HEK293T (cell line): ENCODE measurements at places on chromosomes 1 and 21.
A peak's percentile ranks its signal among the peaks of the same experiment; 100 is the strongest.

DNA sequence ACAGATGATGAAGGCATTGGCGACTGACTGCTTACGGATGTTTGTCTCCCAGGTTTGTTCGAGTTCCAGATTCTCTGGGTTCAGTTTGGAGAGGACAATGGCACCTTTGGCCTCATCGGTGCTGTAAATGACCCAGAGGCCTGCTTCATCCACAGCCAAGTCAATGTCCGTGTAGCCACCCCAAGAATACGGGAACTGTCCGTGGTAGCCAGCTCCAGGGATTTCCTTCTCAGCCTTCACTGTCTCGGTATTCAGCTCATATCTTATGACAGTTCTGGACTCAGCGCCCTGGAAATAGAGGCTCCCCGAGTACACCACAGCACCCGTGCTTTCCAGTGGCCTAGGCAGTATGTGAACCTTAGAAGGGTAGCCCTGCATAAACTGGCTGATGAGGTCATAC, 14.1 kb downstream of the MYOCOS start:
- DNase-seq: no peak

DNA sequence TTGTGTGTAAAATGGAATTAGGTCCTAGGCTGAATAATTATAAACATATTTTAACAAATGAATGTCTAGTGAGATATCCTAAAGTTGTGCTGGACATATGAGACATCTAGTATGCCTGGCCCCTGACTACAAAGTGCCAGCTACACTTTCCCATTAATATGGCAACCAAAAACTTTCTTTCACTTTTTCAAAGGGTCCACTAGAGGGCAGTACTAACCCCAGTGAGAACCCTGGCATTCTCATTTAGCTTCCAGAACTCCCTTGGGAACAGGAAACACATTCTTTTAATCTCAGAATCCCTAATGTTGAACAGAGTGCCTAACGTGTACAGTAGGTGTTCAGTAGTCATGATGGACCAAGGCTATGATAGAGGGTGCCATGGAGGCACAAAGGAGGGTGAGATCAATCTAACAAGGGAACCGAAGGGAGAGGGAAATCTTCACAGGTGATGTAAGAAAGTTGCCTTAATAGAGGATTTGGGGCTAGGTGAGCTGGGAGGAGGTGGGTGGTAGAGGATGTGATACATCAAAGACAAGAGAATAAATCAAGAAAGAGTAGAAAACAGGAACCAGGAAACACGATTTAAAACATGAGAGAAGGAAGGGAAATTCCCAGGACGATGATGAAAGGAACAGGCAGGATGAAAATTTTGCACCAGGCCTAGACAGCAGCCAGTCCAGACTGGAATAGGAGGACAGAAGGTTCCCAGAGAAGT, 41.6 kb downstream of the NSL1 start:
- peak; percentile 81 for DNase-seq

DNA sequence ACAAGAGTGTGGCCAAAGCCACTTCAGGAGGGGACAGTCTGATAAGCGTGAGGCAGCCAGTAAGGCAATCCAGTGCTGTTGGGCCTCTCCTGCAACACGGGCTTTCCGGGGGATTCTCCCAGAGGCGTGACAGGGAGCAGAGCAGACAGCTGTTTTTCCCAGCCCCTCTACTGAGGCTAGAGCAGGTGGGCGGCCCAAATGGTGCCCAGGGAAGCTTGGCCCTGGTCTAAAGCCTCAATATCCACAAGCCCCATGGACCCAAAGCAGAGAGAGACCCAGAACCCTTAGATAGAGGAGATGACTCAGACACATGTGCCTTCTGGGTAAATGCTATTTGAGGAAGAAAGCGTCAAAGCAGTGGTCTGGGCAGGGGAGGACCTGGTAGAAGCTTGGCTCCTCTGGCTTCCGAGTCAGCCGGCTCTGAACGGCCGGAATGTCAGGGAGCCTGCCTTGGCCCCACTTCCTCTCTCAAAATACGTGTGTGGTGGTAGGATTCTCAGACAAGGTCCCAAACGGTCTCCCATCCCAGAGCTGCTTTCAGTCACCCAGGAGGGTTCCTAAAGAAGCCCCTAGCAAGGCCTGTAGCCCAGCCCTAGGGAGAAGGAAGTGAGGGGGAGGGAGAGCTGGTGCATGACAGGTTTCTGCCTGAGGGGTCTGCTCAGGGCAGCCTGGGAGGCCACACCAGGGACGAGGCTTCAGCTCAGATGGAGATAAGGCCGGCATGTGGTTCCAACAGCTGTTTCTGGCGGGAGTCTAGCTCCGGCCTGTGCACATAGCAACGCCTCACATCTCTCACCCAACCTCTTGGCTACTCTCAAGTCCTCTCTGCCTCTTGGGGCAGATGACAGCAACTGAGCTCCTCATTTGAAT, 28.8 kb downstream of the PIK3C2B start:
- no peak for DNase-seq

DNA sequence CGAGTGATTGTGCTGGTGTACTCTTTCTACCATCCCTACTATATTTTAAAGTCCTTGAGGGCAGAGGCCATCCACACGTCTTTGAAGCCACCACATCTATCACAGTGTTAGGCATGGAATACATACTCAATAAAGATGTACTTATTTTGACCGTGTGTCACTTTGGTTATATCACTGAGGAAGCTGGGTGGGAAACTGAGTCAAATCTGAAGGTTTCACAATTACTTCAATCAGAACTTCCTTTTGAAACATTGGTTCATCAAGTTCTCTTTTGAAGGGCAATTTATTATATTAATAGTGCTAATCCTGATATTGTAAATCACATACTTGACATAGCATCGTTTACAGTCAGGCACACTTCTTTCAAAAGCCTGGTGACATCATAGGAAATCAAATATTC, 53.3 kb upstream of the ATP1B1 start:
- no peak for DNase-seq

GRCh38 chr1:165189011-165189410, 167.5 kb downstream of the LMX1A start:
- no peak for DNase-seq

DNA sequence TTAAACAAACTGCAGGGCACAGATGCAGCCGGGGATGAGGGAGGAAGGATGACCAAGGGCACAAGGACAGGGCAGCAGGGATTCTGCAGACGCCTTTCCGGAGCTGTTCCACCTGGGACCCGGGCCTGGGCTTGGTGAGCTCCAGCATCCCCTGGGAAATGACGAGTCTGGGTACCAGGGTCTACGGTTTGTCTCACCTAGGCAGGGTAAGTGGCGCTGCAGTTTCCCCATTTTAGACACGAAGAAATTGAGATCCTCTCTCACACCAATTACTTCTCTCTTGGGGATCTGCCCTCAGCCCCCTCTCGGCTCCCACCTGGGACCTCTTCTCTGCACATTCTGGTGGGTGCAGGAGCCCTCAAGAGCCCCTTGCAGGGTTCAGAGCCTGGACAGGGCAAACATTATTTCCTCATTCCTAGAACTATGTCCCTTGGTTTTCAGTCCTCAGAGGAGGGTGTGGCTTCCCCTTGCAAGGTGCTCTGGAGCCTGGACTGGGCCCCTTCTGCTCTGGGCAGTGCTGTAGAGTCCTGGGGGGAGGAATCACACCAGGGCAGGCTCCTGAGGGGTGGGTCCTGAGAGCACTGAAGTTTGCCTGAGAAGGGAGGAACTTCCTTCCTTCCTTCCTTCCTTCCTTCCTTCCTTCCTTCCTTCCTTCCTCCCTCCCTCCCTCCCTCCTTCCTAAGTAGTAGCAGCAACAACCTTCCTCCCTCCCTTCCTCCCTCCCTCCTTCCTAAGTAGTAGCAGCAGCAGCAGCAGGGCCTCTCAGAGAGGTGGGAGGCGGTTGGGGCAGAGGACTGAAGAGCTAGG, 16.0 kb downstream of the RAP1GAP start:
- no peak for DNase-seq
